ENCODE measurements at places on chromosomes 16 and 17.

DNA sequence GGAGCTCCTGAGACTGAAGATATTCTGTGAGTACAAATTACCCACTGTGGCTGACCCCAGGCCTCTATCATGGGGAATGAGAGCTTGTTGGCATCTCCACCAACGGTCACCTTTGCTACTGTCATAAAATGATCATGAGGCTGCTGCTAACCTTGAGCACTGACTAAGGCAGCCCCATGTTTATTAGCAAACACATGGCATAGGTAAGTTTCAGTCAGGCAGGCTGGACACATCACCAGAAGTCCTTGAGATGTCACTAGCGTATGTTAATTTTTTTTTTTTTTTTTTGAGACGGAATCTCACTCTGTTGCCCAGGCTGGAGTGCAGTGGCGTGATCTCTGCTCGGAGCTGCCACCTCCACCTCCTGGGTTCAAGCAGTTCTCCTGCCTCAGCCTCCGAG lies 1.5 kb upstream of the GLG1 start:
- no peak for DNase-seq

GRCh38 chr17:55238931-55239297 lies 25.8 kb upstream of the HLF start:
- DNase-seq: no peak

DNA sequence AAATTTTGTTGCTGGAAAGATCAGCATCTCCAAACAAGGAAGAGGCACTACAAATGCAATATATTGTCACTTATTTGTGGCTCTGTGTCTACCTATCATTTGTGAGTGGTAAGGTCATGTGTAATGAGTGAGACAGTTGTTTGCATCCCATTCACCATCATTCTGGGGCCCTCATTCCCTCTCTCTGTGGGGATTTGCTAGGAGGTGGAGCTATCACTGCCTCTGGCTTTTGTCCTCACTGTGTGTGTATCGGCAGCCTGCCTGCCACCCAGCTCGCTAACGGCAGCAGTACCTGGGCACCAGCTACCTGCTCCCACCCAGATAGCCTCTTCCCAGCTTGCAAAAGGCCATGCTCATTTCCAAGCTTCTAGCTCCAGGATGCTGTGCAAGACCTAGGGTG lies 379.2 kb upstream of the ZFHX3 start:
- no peak for DNase-seq

DNA sequence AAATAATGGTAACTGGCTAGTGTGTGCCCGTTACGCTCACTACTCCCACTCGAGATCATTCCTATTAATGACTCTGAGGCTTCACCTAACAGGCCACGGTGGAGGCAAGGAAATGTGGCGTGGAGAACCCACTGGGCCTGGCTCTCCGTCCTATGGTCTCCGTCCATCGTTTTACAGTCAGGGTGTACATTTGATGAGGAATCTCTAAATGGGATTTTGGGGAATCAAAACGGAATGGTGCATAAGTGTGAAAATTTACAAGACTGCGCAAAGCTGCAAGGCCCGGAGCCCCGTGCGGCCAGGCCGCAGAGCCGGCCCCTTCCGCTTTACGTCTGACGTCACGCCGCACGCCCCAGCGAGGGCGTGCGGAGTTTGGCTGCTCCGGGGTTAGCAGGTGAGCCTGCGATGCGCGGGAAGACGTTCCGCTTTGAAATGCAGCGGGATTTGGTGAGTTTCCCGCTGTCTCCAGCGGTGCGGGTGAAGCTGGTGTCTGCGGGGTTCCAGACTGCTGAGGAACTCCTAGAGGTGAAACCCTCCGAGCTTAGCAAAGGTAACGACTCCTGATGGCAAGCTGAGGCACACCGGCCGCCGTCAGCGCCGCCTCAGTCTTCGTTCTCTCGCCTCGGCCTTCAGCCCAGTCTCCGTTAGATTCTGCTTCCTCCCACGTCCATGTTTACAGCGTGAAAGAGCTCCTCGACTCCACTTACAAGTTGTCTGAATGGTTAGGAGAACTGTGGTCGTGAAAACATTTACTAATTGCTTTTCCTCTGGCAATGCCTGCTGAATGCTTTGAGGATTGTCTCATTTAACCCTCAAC lies at the start of gene RAD51C:
Gene RAD51C (plus strand): TSS at position 364 of the 817 bp plus-strand sequence. CDS start 42 bp downstream, at position 406.
- DNase-seq: peak; percentile 36

GRCh38 chr16:29848420-29849297 lies 14.4 kb downstream of the CDIPT start:
- DNase-seq: no peak

DNA sequence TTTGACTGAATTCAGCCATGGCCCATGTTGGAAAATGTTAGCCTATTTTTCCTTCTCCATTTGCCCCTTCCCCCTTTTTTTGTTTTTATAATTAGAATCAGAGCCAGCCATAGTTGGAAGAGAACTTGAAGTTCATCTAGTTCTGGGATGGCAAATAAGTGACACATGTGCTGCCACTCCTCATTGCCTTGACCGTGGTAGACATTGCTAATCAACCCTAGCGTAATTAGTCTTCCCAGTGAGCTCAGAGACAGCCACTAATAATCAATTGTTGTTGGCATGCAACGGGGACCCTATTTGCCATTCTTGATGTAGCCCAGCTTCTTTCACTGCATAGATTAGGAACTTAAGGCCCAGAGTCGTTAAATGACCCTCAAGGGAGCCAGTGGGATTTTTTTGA lies 16.6 kb downstream of the CMIP start:
- no peak for DNase-seq

GRCh38 chr17:78637643-78638420 lies 60.6 kb upstream of the DNAH17 start:
- DNase-seq: no peak

- DNase-seq: no peak
These were observed 9.9 kb upstream of the KDM8 start for GRCh38 chr16:27193300-27193990.

DNA sequence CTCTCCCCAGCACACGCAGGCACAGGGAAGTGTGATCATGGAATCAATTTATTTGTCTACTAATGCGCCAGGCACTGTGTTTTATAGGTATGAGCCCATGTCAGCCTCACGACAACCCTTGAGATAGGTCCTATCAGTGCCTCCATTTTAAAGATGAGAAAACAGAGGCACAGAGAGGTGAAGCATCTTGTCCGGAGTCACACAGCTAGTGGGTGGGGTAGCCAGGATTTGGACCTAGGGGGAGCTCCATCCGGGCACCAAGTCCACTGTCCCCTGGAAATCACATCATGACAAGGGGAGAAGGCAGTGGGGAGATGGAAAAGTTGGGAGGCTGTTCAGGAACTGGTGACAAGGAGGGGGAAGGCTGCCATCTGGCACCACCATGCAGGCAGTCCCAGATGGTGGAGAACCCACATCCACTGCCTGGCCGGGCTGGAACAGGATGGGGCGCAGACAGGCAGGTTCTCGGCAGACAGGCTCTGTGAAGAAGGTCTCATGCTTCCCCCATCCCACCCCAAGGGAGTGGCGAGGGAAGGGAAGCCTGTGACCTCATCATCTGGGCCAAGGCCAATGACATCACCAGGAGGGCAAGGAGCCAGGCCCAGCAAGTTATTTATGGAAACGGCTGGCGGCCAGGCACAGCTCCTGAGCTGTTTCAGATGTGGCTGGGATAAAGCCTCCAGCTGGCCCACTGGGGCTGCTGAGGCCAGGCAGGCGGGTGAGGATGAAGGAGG lies 126.0 kb upstream of the SDK2 start:
- DNase-seq: no peak
